ENCODE measurements at places on chromosomes 1 and 21.

DNA sequence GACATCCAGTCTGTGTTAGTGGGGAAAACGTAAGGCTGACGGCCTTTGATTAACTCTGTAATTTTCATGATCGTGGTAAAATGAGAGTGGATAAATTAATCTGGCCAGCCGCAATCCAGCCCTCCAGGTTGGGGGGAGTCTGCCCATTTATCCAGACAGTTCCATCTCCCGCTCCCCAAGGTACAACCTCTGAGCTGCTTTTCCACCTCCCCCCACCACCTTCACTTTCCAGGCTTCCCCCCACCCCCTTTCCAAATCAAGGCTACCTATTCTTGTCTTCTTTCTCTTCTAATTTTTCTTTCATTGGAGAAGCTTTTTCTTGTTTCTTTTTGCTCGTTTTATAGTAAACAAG lies 6.0 kb downstream of the MIER1 start:
- DNase-seq = no peak

GRCh38 chr1:20366463-20367115 lies 75.9 kb downstream of the VWA5B1 start:
- DNase-seq = no peak

- no peak for DNase-seq
Measured at GRCh38 chr1:67517046-67517445, 86.8 kb upstream of the SERBP1 start.

GRCh38 chr1:48061162-48062136 lies 64.3 kb upstream of the TRABD2B start:
- DNase-seq = no peak

GRCh38 chr1:171160639-171161354 lies 24.3 kb upstream of the FMO2 start:
- no peak for DNase-seq

DNA sequence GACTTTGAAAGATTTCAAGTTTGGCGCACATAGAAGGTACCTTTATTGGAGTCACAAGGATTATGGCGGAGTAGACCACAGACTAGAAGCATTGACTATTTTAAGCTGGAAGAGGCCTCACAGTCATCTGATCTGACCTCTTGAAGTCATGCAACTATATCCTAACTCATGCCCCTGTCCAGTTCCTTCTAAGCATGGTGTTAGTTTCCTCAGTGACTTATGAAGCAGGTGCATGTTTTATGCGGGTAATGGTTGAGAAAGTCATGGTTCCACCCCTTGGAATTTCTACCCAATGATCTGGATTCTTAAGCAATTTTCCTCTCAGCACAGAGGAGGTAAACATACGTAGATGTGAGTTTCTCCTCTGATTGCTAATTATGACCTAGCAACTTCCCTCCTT lies 11.7 kb downstream of the OLFML3 start:
- DNase-seq = no peak

GRCh38 chr1:230299191-230300006 lies 126.7 kb downstream of the PGBD5 start:
- DNase-seq = no peak

DNA sequence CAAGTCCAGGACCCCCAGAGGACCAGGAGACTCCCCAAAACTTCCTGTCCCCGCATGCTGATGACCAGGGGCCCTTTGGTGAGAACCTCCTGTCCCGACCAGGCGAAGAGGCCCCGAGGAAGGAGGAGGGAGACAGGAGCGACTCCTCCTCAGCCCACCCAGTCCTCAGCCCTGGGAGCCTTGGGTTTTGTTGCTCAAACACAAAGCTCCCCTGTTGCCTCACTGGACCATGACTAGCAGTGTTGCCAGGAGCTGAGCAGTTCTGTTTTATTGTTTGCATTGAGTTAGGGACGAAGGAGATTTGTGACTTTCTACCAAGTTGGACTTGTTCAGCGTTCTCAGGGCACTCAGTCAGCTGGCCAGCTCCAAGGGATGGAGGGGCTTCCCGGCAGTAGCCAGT lies 10.0 kb downstream of the UMODL1 start:
- no peak for DNase-seq

- DNase-seq = peak; percentile 16
Measured at GRCh38 chr1:179079113-179079761, 2.6 kb upstream of the TOR3A start.

- no peak for DNase-seq
Measured at GRCh38 chr1:196603651-196604050, 4.6 kb downstream of the KCNT2 start.

DNA sequence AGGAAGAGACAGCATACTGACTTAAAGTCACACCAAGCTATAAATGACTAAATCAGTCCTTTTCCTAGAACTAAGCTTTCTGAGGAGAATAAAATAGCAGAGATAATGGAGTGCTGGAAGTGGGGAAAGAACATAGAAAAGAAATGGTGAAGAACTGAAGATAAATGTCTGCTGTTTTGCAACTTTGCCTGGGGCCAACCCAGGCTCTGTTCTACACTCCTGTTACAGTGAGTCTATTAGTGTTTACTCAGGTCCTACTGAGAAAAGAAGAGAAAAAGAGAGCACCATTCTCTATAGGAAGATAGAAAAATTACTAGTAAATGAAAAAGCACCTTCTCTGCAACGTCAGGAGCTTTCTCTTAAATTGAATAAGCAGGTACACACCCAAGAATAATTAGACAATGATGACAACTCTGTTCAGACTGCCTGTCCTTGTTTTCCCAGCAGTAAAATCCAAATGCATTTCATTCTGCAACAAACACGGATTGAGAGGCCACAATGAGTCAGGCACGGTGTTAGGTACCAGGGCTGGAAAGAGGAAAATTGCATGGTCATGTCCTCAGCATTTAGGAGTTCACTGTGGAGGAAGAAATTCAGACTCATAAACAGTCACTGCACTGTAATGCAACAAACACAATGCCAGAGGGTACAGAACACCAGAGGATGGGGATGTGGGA lies 139.4 kb upstream of the CAMK1G start:
- DNase-seq = no peak

GRCh38 chr21:35927262-35927661 lies 133.1 kb downstream of the SETD4 start:
- DNase-seq = no peak

DNA sequence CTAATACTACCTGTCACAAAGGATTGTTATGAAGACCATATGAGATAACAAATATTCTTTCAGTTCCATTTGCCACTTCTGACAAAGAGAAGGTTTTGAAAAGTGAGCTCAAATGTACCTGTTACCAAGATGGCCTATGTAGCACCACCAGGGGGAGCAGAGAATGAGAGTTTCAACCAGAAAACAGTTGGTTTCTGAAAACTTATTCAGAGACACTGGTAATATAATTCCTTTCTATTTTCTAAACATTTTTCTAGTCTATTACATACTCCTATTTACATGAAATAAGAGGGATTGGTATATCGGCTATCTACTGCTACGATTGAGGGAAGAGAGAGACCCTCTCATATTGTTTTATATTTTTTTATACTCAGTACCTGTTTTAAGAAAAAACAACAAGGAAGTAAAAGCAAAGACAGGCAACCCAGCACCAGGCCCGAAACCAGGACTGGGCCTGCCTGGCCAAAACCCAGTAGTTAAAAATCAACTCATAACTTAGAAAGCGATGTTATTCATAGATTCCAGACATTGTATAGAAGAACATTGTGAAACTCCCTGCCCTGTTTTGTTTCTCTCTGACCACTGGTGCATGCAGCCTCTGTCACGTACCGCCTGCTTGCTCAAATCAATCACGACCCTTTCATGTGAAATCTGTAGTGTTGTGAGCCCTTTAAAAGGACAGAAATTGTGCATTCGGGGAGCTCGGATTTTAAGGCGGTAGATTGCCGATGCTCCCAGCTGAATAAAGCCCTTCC lies 48.3 kb downstream of the IL23R start:
- DNase-seq = no peak

- no peak for DNase-seq
Measured at GRCh38 chr1:94169126-94169525, 48.2 kb upstream of the ABCA4 start.

- DNase-seq = no peak
Measured at GRCh38 chr1:26285366-26286063, 5.6 kb downstream of the SH3BGRL3 start.

GRCh38 chr21:30463713-30464112 lies 16.5 kb downstream of the KRTAP19-1 start:
- no peak for DNase-seq

DNA sequence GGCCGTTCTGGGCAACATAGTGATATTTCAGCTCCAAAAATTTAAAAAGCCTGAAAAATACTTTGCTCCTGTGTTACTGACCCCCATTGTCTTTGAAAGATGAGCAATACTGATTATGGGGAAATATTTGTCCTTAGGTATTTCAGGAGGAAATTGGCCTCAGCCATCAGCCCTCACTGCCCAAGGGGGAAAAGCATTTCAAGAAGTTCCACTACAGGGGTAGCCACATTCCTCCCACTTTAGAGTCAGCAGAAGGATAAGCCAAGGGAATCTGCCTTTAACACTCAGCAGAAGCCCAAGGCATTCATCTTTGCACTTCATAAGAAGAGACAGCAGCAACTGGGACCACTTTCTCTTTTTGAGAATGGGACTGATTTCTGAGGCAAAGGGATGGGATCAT lies 40.5 kb upstream of the ZNF326 start:
- no peak for DNase-seq

- no peak for DNase-seq
Measured at GRCh38 chr21:42645211-42646075, 8.0 kb upstream of the PDE9A start.

DNA sequence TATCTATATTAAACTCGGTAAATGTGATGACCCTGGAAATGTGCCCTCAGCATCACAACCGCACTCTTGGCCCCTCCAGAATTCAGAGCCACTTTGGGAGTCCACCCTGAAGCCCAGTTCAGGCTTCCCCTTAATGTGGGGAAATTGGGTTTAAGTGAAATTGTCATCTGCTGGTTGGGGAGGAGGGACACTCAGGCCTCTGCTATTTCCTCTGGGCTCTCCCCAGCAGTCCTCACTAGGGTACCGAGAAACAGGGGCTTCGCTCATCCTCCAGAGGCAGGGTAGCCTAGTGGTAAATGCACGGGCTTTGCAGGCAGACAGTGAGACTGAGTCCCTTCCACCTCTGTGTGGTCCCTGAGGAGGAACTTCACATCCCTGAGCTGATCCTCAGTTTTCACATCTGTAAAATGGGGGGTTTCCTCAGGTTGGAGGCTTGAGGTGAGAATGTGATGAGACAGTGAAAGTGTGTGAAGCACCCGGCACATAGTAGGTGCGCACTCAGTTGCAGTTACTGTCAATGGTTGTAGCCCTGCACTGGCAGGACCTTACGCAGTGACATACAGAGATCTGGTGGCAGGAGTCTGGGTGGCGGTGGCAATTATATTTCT lies 14.6 kb upstream of the WNT4 start:
- DNase-seq = no peak

- DNase-seq = no peak
Measured at GRCh38 chr1:181608948-181609347, 125.6 kb downstream of the CACNA1E start.

- no peak for DNase-seq
Measured at GRCh38 chr1:207844371-207844770, 66.6 kb downstream of the CD34 start.

DNA sequence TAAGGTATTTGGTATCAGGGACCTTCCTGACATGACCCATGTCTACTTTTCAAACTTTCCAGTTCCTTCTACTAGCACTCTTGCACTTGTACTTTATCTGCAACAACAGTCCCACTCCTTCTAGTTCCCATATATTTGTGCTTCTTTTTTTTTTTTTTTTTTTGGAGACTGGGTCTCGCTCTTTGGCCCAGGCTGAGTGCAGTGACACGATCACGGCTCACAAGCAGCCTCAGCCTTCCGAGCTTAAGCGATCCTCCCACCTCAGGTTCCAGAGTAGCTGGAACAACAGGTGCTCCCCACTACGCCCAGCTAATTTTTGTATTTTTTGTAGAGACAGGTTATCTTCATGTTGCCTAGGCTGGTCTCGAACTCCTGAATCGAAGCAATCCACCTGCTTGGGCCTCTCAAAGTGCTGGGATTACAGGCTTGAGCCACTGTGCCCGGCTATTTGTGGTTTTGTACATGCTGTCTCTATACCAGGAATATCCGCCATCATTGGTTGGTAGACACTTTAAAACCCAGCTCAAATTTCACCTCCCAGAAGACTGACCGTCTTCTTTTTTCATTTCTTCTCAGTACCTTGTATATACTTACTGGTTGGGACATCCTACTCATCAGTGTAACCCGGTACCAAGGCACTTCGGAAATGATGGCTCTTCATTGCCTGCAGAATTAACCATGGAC lies 1.1 kb downstream of the ZMYM1 start:
- no peak for DNase-seq

DNA sequence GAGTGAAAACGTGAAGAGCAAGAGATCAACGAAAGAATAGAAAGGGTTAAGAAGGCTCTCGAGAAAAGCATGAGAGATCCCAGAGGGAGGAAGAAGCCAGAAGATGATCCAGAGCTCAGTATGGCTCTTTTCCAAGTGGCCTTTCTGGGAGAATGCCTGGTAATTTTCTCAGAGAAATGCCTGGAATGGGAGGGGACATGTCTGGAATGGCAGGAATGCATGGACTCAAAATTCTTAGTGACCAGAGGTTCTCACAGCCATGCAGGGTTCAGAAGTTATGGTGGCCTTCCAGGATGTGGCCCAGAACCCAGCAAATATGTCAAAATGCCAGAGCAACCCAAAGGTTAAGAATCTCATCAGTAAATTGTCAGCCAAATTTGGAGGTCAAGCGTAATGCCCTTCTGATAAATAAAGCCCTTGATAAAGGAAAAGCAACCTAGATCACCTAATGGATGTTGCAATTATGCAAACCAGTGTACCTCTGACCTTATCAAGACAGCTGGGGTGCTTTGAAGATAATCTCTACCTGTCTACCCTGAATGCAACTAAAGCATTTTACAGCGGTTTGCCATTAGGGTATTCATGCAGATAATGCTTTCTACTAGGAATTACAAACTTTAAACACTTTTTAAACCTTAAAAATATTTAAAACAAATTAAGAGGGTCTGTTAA lies 53.1 kb downstream of the NBPF6 start:
- no peak for DNase-seq

DNA sequence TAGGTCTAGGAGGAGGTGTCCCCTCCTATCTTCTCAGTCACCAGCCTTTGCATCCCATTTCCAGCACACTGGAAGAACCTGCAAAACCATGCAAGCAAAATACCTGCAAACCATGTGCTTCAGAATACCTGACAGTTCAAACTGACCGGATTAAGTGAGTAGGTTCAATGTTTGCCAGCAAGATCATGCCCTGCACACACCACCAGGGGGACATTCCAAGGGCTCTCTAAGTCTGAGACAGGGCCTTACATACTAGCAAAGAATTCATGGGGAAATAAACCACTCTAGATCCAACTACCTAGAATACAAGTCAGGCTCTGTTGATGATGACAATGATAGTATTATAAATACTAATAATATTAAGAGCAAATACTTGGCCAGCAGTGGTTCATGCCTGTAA lies 27.6 kb downstream of the INPP5B start:
- no peak for DNase-seq

- DNase-seq = no peak
Measured at GRCh38 chr1:17060306-17060749, 6.5 kb upstream of the SDHB start.
